Glutamatergic neuron (in vitro differentiated cells): ENCODE measurements at places on chromosomes 11 and 22. TPM values are rescaled to one million over a fixed set of nuclear protein-coding genes. Genes with fewer than 3 reads are reported as not detected.

TMEM132A gene
- total RNA-seq, result 664 TPM

CRYBA4 gene
- not detected for total RNA-seq

PATE2 gene
- total RNA-seq, result not detected

TUBA8 gene
- 3.7 TPM for total RNA-seq

CNTN5 gene
- 1.6 TPM for total RNA-seq

SLC25A1 gene
- 54.8 TPM for total RNA-seq

OR5A1 gene
- not detected for total RNA-seq

ISX gene
- total RNA-seq, result not detected

SESN3 gene
- total RNA-seq, result 213 TPM

PRCP gene
- total RNA-seq, result 12.3 TPM

CEP164 gene
- 27.1 TPM for total RNA-seq

DNA sequence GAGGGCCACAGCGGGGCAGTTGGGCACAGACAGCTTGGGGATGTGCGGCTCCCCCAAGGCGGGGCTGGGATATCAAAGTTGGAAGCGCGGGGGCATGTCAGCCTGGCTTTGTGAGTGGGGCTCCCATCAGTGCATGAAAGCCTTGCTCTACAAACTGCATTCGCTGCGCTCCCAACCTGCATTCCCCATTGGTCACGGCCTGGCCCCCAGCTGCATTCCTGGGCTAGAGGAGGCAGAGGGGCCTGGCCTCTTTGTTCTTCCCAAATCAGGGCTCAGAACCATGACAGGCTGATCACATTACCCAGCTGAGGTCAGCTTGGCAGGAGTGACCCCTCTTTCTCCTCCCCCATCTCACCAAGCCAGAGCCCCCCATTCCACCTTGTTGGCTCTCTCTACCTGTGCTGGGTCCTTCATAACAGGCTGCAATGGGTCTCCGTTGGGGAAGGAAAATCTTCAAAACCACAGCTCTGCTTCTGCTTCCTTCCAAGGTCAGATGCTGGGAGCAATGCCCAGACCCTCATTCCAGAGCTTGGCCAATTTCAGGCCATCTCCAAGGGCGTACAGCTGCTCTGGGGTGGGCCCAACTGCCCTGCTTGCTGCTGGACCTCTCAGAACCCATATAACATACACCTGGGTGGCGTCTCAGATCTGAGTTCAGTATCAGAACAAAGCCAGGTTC, 38.7 kb upstream of the CDON start:
- DNase-seq, result no peak

GRCh38 chr22:43698403-43698802, 113.7 kb downstream of the EFCAB6 start:
- DNase-seq, result no peak

- no peak for DNase-seq
These were observed 121.3 kb downstream of the NECTIN1 start for GRCh38 chr11:119607726-119608125.

DNA sequence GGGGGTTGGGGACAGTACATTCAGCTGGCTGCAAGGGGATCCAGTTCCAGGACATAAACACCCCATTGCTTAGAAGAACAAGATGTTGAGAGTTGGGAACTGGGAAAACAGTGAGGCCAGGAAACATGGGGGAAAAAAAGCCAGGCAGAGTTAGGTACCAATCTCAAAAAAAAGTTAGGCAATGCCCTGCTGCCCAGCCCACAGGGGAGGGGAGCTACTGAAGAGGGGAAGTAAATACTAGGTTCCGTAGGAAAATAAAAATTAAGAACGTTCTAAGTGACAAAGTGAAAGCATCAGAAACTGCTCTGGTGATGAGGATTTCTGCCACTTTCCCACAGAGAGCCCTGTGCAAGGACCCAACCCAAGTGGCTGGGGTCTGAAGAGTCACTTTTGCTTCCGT, 12.0 kb downstream of the SPTBN2 start:
- DNase-seq, result no peak

DNA sequence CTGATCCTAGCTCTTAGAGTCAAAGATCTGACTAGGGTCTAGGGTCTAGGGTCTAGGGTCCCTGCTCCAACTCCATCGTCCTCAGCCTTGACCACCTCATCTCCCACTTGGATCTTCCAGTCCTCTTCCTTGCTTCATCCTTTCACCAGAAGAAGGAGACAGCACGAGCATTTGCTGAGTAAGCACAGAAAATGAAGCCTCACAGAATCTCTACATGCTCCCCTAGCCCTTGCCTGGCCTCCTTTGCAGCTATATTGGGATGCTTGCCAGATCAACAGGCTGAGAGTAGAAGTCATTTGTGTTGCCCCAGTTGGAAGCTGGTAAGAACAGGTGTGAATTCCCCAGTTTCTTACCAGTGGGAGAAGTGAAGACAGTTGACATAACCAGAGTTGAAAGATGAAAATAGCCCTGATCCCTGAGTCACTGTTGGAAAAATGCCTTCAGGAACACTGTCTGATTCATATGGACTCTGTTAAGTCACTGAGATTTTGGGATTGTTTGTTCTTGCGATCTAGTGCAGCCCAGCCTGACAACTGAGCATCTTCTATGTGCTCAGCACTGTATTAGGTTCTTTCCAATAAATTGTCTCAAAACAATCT, 552.5 kb downstream of the INSC start:
- DNase-seq, result no peak

- peak; percentile 60 for DNase-seq
These were observed 914 bp upstream of the PRDM11 start for GRCh38 chr11:45145379-45146071.

DNA sequence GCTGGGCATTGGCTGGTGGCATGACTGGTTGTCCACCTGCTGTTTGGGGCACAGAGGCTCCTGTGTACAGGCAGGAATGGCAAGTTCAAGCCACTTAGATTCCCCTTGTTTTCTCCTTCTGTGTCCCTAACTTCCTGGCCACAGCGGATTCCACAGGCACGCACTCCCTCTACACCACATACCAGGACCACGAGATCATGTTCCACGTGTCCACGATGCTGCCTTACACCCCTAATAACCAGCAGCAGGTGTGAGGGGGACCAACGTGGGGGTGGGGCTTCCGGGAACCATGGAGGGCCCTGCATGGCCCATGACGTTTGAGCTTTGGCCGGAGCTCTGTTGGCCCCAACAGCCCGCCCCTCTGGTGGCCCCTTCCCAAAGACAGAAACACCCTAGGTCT, 7.8 kb downstream of the SIPA1 start:
- DNase-seq, result no peak

GRCh38 chr11:70886256-70886655, 366.1 kb downstream of the SHANK2 start:
- no peak for DNase-seq

- DNase-seq, result no peak
These were observed 5.3 kb downstream of the NHERF4 start for GRCh38 chr11:119190531-119190930.

DNA sequence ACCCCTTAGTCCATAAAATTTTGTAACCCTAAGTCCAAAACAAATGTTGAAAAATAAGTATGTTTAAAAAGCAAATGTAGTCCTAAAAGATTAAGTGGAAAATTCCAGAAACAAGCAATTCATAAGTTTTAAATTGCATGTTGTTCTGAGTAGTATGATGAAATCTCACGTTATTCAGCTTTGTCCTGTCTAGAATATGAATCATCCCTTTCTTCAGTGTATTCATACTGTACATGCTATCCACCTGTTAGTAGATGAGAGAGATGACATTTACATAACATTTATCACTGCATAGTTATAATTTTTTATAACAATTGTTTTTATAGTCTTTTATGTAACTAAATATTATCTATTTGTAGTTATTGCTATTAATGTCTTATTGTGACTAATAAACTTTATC, 622.3 kb upstream of the CHORDC1 start:
- no peak for DNase-seq

GRCh38 chr22:46390652-46391301, 55.3 kb downstream of the TRMU start:
- no peak for DNase-seq

DNA sequence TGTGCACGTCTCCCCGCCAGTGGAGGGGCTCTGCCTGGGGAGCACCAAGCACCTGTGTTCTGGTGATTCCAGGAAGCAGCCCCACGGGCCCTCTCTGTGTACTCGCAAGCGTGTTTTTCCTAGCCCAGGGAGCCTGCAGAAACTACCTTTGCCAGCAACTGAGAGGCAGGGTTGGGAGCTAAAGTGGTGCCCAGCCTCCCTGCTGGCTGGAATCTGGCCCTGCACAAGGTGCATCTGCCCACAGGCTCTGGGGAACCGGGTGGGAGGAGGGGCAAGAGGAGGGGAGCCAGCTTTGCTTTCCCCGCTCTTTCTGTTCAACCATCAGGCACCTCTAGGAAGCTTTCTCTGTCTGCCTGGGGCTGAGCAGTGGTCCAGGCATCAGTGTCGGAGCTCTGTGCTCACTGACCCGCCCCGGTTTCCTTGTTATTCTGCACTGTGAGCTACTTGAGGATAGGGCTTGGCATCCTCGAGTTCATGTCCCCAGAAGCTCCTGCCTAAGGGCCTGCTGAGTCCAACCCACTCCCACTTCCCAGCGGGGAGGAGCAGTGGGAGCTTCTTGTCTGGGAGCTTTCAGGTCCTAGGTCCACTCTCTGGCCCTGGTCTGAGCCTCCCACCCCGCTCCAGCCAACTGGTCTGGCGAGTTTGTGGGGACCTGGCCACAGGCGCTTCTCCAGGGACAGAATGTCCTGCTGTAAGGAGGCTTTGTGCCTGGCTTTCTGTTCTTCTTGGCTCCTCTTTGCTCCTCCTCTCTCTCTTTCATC, 14.9 kb downstream of the DAGLA start:
- peak; percentile 17 for DNase-seq

GRCh38 chr11:20249378-20249777, 89.1 kb upstream of the DBX1 start:
- no peak for DNase-seq

GRCh38 chr11:76604626-76605241, 65.8 kb downstream of the LRRC32 start:
- no peak for DNase-seq

DNA sequence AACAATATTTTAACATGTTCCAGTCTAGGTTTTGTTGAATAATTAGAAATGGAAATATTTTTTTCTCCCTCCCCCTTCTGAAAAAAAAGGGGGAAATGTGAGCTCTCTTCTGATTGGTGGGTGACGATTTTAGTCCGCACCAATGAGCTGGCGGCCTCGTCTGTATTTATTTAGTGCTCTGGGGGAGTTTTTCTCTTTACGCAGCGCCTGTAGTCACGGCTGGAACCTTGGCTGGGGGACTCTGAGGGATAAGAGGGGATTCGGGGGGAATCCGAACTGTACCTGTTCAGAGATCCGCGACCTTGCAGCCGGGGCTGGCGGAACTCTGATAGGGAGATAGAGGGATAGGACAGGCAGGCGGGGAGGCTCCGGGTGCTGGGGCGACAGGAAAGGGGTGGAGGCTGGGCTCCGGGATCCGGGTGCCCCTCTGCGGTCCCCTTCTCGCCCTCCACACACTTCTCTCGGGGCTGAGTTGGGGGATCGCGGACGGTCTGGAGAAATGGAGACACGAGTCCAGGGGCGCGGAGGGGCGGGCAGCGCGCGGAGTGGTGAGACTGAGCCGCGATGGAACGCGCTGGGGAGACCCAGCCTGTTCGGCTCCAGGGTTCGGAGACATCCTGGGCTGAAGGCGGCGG, 99.7 kb upstream of the HSD17B12 start:
- no peak for DNase-seq

GRCh38 chr22:44404341-44405020, 91.7 kb upstream of the SHISAL1 start:
- DNase-seq, result no peak

GRCh38 chr11:124656774-124657630, 16.5 kb downstream of the SIAE start:
- DNase-seq, result peak; percentile 65

DNA sequence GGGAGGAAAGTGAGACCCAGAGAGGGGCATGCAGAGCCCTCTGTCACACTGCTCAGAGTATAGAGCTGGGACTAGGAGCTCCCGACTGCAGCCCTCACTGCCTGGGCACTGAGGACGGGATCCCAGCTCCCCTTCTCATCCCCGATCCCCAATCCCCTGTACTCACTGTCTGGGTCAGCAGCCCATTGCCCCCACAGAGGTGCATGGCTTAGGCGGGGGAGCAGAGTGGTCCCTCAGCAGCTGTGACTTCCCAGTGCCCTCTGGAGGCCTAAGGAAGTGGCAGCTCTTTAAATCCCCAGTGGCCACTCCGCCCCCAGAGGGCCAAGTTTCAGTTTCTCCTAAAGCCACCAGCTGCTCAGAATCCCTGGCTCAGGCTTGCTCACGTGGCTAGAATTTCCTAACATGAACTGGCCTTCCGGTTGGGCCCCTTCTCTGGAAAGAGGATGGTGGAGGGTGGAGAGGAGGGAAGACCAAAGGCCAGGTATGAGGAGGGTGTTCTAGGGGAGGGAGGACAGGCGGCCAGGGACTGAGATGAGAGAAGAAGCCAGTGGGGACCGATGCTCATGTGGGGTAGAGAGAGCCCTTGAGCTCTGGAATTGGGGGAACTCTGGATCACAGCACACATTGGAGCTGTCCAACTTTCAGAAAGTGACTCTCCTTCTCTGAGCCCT, at the start of gene BATF2:
Gene BATF2, minus strand, starts transcription at position 262 of the 671 bp plus-strand sequence. Its CDS starts 57 bp downstream, at position 205.
- no peak for DNase-seq

GRCh38 chr22:17370026-17370765, 936 bp downstream of the CECR2 start:
- DNase-seq, result peak; percentile 67

DNA sequence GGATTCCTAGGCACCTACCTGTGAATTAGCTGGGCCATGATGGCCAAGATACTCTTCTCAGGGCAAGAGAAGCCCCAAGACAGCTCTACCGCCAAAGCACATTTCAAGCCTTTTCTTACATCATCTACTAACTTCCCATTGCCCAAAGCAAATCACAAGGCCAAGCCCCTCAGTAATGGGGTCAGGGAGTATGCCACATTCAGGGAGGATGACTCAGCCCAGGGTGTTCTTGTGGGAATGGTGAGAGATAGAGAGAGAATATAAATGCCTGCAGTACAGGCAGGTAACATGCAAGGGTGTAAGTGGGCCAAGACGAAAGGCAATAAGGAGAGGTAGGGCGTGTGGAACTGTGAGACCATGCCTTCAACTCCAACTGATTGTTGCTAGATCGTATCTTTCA, 162.5 kb upstream of the ISX start:
- DNase-seq, result no peak

- no peak for DNase-seq
These were observed 10.7 kb downstream of the NDUFV1 start for GRCh38 chr11:67617243-67617953.

- DNase-seq, result no peak
These were observed 1.4 kb upstream of the VSIG10L2 start for GRCh38 chr11:125944350-125945010.

GRCh38 chr11:134449713-134450112, 37.7 kb upstream of the B3GAT1 start:
- DNase-seq, result no peak

DNA sequence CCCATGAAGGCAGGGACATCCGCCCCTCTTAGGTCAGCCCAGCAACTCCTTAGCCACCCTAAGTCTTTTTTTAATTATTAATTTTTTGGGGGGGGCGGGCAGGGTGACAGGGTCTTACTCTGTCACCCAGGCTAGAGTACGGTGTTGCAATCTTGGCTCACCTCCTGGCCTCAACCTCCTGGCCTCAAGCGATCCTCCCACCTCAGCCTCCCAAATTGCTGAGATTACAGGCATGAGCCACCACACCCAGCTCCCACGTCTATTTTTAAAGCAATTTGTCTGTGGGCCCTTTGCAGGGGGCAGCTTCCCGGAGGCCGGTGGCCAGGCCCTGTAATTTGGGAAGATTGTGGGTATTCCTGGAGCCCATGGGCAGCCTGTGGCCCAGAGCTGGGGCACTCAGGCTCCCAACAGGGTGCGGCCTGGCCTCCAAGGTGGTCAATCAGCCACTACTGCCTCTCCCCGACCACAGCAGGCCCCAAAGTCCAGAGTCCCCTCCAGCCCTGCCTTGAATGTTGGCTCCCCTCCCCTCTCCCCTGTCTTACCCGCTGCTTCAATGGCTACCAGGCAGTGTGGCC, 27.2 kb downstream of the CREB3L1 start:
- no peak for DNase-seq

- DNase-seq, result no peak
These were observed 214.1 kb downstream of the FAM76B start for GRCh38 chr11:95575517-95575916.
